ENCODE measurements at places on chromosomes 1 and 21.

- DNase-seq: no peak
Observed at GRCh38 chr21:44626262-44626661, 631 bp upstream of the KRTAP10-9 start.

GRCh38 chr1:81254560-81254959 lies 546.2 kb upstream of the ADGRL2 start:
- DNase-seq: no peak

DNA sequence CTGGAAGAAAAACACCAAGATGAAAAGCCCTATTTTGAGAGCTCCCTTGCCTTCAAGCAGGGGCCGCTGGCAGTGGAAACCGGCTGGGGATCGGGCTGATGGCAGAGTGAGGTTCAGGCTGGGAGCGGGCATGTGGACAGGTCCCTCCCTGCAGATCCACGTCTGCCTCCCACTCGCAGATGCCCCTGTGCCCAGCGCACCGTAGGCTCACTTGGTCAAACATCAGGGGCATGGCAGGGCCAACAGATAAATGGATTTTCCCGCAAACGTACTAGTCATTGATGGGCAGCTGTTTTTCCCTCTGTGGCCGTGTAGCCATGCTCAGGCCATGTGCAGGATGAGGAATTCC lies 6.6 kb upstream of the C1orf174 start:
- no peak for DNase-seq

DNA sequence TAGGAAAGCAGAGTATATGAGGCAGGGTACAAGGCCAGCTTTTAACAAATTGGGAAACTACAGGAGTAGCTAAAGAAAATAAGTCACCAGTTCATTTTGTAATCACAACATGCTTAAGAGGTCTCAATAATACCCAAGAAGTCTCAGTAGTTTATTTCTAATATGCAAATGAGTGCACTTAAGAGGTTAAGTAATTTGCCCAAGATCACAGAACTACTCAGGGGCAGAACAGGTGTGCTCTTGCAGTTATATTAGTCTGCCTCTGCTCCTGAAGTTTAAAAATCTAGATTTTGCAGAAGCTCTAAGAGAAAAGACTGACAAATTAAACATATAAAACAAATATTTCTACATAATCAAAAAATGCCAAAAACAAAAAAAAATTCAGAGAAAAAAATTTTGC lies 6.9 kb downstream of the EPS15 start:
- no peak for DNase-seq

GRCh38 chr1:221753828-221754188 lies 11.9 kb upstream of the DUSP10 start:
- no peak for DNase-seq

GRCh38 chr1:8047112-8047511 lies 21.0 kb upstream of the ERRFI1 start:
- DNase-seq: no peak

Measured in 8988T (cell line).